Heart right ventricle (tissue), 16 donors: ENCODE measurements at places on chromosomes 1 and 21.

DNA sequence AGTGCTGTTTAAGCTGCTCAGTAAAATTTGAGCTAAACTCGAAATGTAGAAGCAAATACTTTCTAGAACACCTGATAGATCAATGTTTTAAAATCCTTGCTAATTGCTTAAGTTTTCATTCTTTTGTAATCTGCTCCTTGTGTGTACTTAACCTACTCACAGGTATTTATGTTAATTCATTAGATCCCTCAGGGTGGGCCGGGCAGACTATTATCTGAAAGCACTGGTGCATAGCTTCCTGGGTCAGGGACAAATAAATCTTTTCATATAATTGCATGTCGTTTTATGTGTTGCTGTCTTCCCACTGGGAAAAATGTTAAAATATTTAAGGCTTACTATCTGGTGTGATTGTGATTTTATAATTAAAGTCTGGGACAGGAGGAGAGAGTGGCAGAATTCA, 440.5 kb downstream of the SMYD3 start:
- DNase-seq, result no peak

DNA sequence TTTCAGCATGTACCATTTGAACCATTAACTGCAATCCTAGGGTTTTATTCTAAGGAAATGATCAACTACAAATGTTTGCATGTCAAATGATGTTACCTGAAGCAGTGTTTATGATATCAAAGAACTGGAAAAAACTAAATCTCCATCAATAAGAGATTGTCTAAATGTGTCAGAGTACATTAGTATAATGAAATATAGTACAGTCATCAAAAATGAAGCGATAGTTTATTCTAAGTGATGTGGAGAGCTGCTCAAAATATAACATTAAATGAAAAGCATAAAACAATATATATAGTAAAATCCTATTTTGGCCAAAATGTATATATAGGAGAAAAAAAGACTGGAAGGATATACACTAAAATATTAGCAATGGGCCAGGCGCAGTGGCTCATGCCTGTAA, 24.0 kb downstream of the AKNAD1 start:
- DNase-seq, result no peak

GRCh38 chr1:236638945-236639344, 34.6 kb upstream of the HEATR1 start:
- DNase-seq, result no peak

GRCh38 chr21:35136586-35137219, 87.6 kb upstream of the RUNX1 start:
- no peak for DNase-seq

GRCh38 chr1:246647513-246647912, 76.7 kb upstream of the SCCPDH start:
- no peak for DNase-seq

- no peak for DNase-seq
Observed at GRCh38 chr21:18204931-18205330, 39.7 kb upstream of the CHODL start.

- DNase-seq, result no peak
Observed at GRCh38 chr1:92298213-92298572, 594 bp downstream of the GLMN start.

DNA sequence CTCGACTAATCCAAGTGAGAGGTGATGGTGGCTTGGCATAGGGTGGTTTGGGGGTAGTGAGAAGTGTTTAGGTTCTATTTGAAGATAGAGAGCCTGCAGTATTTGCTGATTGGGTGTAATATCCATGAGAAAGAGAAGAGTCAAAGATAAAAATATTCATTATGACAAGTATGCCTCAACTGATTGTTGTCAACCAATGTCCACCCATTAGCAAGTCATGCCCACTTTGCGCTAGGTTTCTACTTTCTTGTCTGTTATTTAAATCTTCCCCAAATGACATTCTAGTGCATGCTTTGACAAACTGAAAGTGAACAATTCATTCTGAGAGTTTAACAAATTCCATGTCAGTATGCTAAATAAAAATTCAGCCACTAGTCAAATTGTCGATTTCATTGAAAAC, 3.8 kb upstream of the XCL1 start:
- DNase-seq, result no peak

DNA sequence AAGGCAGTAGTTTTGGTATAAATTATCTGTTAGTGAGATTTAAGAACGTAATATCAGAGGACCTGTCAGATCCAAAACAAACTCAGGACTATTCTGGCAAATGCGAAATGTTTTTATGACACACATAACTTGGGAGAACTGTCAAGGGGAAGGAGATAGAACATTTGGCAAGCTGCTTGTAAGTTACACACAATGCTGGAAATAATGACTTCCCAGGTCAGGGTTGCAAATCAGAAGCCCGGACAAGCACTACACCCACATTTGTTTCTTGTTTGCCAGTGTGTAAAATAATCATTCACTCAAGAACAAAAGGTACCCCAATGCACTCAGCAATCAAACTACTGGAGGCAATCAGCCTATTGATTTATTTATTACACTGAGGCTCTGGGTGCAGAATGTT, 354.7 kb downstream of the KCNH1 start:
- no peak for DNase-seq

DNA sequence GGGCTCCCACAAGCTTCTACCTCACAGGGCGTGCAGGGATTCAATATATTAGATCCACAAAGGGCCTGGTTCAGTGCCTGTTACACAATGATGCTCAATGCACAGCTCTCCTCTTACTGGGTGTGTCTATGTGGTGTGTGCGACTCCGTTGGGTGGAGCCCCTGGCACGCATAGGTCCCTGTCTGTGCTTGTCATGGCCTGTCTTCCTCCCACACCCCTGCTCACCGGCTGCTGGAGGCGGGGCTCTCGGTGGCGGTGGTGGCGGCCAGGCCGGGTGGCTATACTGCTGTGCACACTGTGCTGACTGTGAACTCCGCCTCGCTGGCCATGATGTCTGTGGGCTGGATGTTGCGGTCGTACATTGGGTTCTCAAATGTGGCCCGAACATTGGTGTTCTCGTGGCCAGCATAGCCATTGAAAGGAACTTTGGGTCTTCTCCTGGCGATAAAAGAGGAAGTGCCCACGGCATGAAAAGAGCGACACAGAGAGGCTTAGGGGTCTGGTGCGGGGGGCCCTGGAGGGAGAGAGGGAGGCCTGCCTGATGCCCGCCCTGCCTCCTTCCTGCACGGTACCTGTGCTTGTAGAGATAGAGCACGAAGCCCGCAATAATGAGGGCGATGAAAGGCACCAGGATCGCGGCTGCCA, 46.9 kb downstream of the ZSCAN20 start:
- DNase-seq, result no peak

GRCh38 chr1:226618380-226618779, 69.8 kb downstream of the STUM start:
- no peak for DNase-seq

- no peak for DNase-seq
Observed at GRCh38 chr1:39354572-39354971, 136.9 kb upstream of the BMP8A start.
